ENCODE measurements at places on chromosomes 4 and X. TPM values are rescaled to one million over a fixed set of nuclear protein-coding genes. Genes with fewer than 3 reads are reported as not detected.

HEPH gene
- polyA plus RNA-seq, result 53.0 TPM

SEC24B gene
- 17.2 TPM for polyA plus RNA-seq

FGB gene
- polyA plus RNA-seq, result 2,096 TPM

TMPRSS11A gene
- polyA plus RNA-seq, result not detected

AGTR2 gene
- polyA plus RNA-seq, result 0.21 TPM

ERCC6L gene
- 0.51 TPM for polyA plus RNA-seq

RHOXF2 gene
- not detected for polyA plus RNA-seq

TENM3 gene
- 16.1 TPM for polyA plus RNA-seq

SCOC gene
- 79.6 TPM for polyA plus RNA-seq

HSD17B13 gene
- 0.30 TPM for polyA plus RNA-seq

F11 gene
- polyA plus RNA-seq, result 7.1 TPM

SPOCK3 gene
- 0.55 TPM for polyA plus RNA-seq

ZNF711 gene
- polyA plus RNA-seq, result 16.6 TPM

ALAS2 gene
- not detected for polyA plus RNA-seq

APOO gene
- polyA plus RNA-seq, result 35.3 TPM

USP17L15 gene
- polyA plus RNA-seq, result not detected

AASDH gene
- polyA plus RNA-seq, result 9.3 TPM

VCX2 gene
- polyA plus RNA-seq, result not detected

PPP2R2C gene
- 0.22 TPM for polyA plus RNA-seq

PROM1 gene
- 14.3 TPM for polyA plus RNA-seq

DCAF8L2 gene
- not detected for polyA plus RNA-seq

PABPC4L gene
- polyA plus RNA-seq, result 1.3 TPM

TLR1 gene
- polyA plus RNA-seq, result 1.0 TPM

MTMR8 gene
- 1.7 TPM for polyA plus RNA-seq

TRAM1L1 gene
- polyA plus RNA-seq, result 2.0 TPM

VCX3B gene
- not detected for polyA plus RNA-seq

SLC9B1 gene
- not detected for polyA plus RNA-seq

HPGDS gene
- polyA plus RNA-seq, result 0.49 TPM

LRAT gene
- 2.6 TPM for polyA plus RNA-seq

FAM3A gene
- polyA plus RNA-seq, result 70.9 TPM

ZDHHC9 gene
- polyA plus RNA-seq, result 49.9 TPM

STATH gene
- polyA plus RNA-seq, result not detected

NXT2 gene
- 6.3 TPM for polyA plus RNA-seq

PSAPL1 gene
- 4.4 TPM for polyA plus RNA-seq

MAGEC3 gene
- polyA plus RNA-seq, result not detected

CXXC4 gene
- 2.6 TPM for polyA plus RNA-seq

PCSK1N gene
- 97.7 TPM for polyA plus RNA-seq

BTC gene
- polyA plus RNA-seq, result 0.21 TPM

MAPK10 gene
- 9.1 TPM for polyA plus RNA-seq

PALLD gene
- 82.7 TPM for polyA plus RNA-seq

ADH5 gene
- polyA plus RNA-seq, result 149 TPM

HDX gene
- polyA plus RNA-seq, result 4.8 TPM

Measured in hepatocyte (in vitro differentiated cells).